Stimulated activated CD8-positive, alpha-beta memory T cell treated with anti-CD3 and anti-CD28 coated beads, Interleukin-4, amount 100 ng/mL, for 4 hours (primary cell): ENCODE measurements at places on chromosomes 3 and 15.

GRCh38 chr15:41988896-41989572, 16.7 kb upstream of the EHD4 start:
- DNase-seq: no peak

- DNase-seq: no peak
Measured at GRCh38 chr3:23175341-23176083, 27.6 kb upstream of the UBE2E2 start.

- no peak for DNase-seq
Measured at GRCh38 chr3:156915372-156915771, 89.2 kb downstream of the LEKR1 start.

GRCh38 chr15:75361361-75361988, 6.9 kb downstream of the MAN2C1 start:
- DNase-seq: no peak

GRCh38 chr3:177150970-177151627, 46.2 kb downstream of the TBL1XR1 start:
- DNase-seq: no peak

DNA sequence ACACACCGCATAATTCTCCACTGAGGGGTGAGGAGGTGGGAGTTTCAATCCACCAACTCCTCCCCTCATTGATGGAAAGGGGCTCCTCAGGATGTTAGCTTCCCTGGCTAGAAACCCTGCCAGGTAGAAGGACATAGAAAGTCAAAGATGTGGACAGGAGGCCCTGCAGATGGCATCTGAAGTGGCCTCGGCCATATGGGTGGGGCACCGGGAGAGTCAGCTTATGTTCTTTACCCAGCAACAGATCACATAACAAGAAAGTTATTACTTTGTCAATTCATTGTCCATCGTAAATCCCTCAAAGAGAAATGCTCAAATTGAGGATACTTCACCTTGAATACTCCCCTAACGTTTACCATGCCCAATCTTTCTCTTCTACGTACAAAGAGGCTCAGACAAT, 97.3 kb upstream of the ARHGEF3 start:
- no peak for DNase-seq

- DNase-seq: no peak
Measured at GRCh38 chr15:40347559-40348473, 3.0 kb upstream of the PHGR1 start.

- no peak for DNase-seq
Measured at GRCh38 chr3:180973543-180973942, 16.0 kb downstream of the DNAJC19 start.

DNA sequence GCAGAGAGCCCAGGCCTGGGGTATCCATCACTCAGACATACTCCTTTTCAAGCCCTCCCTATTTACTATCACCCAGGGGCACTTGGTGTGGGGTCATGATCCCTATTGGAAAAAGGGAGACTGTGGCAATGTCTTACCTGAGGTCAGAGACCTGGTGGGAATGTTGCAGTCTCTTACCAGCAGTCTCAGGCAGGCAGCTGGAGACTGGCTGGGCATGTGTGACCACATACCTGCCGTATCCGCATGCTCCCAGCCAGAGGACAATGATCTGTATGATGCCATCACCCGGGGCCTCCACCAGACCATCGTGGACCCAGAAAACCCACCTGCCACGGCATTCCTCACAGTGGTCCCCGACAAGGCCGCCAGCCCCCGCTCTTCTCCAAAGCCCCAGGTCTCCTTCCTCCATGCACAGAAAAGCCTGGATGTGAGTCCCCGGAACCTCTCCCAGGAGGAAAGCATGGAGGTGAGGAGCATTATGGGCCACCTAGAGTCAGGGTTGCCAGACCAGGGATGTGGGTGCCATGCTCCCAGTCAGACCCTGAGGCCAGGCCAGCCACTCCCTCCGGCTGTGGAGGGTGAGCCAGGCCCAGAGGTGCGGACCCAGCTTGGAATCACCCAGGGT, 5.9 kb downstream of the SH2D7 start:
- no peak for DNase-seq

DNA sequence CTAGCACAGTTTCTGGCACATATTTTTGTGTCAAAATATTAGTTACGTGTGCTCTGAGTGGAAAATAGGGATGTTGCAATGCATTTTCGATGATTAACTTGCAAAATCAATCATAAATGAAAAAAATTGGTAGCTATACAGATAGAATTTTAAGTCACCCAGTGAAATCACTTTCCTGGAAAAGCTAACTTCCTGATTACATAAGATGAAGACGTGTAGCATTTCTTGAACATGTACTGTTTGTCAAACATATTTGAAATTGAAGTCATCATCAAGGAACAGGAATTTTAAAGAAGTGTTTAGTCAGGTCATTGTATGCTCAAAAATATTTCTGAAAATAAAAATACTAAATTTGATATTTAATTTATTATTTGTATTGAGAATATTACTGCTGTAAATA, 977.7 kb downstream of the PLOD2 start:
- no peak for DNase-seq

- no peak for DNase-seq
Measured at GRCh38 chr15:41561104-41561776, 2.2 kb downstream of the TYRO3 start.

GRCh38 chr3:134929976-134930375, 134.9 kb downstream of the EPHB1 start:
- no peak for DNase-seq

DNA sequence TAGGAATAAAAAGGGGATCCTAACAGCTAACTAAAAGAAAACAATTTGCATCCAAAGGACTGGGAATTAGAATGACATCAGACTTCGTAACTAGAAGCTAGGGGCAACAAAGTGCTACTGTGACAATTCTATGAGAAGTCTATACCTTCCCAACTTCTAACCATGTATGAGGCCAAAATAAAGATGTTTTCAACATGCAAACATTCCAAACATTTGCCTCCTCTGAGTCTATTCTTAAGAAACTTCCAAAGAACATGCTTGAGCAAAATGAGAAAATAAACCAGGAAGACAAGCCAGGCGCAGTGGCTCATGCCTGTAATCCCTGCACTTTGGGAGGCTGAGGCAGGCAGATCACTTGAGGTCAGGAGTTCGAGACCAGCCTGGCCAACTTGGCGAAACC, 13.1 kb upstream of the RNF7 start:
- no peak for DNase-seq

GRCh38 chr3:174859114-174859735, at the start of gene NAALADL2:
Gene NAALADL2 (plus strand): TSS chr3:174859334.
- DNase-seq: no peak

DNA sequence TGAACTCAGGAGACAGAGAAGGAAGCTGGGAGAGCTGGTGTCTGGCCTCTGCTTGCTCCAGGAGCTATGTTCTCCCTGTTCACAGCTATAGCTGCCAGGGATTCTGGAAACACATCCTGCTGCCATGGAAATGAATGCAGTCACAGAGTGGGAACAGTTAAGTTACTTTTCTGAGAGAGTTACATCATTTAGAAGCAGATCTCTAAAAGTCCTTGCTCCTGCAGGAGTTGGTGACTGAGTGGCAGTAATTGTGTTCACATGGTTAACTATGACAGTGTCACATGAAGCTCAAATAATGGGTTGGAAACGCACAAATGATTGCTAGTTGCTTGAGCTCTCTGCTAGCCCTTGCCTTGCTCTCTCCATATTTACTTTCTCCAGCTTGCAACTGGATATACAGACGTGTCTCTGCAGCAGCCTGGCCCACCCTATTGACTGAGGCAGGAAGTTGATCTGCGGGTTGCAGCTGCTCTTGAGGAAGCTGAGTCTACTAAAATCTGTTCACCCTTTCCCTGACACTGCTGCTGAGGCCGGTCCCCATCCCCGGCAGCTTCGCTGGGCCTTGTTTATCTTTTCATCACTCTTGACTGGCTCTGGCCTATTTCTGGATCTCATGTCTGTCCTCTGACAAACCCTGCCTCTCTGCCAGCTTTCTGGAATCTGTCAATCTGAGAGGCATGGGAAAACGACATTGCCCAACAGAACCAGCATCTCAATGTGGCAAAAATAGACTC, 16.7 kb upstream of the ISLR start:
- DNase-seq: no peak

GRCh38 chr3:32002561-32003368, 21.2 kb downstream of the ZNF860 start:
- DNase-seq: no peak

- no peak for DNase-seq
Measured at GRCh38 chr15:49286649-49287404, 116.8 kb downstream of the GALK2 start.

GRCh38 chr3:105988540-105989212, 119.9 kb upstream of the CBLB start:
- no peak for DNase-seq

- no peak for DNase-seq
Measured at GRCh38 chr15:40927873-40928806, 1.0 kb upstream of the DLL4 start.

GRCh38 chr3:72446218-72447058, 401.8 kb downstream of the SHQ1 start:
- no peak for DNase-seq

DNA sequence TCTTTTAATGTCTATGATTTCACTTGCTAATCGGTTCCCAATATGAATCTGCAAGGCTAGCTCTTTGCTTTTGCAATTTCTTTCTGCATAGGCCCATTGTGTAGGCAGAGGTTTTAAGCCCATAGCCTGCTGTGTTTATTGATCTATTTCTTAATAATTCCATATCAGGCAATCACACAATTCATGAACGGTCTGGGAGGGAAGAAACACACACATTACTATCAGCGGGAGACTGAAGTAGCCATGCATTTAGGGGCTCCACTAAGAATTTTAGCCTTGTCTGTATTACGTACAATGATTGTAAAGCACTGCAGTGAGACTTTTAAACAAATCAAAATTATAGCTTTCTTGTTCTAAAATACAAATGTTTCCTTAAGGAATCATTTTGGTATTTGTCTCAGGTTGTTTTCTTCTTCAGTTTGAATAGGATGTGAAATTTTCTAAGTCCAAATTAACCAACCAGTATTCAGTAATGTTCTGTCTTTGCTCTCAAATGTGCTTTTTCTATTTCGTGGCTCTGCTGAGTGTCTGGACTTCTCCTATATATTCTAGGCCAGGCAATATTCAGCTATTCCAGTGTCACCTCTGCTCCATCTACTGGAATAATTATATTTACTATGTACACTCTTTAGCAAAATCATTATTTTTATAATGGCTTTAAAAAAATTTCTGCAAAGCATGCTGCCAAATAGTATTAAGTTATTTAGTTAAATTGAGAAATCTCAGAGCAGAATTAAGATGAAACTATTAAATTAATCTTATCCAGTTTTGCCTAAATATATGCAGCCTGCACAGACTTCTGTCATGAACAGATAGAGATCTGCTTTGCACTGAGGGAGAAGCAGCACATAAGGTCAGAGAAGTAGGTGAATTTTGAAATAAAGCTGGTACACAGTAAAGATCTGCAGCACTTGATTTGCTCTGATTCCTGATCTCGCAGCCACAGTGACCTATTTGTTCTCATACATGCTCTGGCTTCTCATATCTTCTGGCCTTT, 103.0 kb upstream of the NAALADL2 start:
- DNase-seq: no peak

GRCh38 chr3:195011231-195011834, 259.6 kb downstream of the XXYLT1 start:
- DNase-seq: no peak

DNA sequence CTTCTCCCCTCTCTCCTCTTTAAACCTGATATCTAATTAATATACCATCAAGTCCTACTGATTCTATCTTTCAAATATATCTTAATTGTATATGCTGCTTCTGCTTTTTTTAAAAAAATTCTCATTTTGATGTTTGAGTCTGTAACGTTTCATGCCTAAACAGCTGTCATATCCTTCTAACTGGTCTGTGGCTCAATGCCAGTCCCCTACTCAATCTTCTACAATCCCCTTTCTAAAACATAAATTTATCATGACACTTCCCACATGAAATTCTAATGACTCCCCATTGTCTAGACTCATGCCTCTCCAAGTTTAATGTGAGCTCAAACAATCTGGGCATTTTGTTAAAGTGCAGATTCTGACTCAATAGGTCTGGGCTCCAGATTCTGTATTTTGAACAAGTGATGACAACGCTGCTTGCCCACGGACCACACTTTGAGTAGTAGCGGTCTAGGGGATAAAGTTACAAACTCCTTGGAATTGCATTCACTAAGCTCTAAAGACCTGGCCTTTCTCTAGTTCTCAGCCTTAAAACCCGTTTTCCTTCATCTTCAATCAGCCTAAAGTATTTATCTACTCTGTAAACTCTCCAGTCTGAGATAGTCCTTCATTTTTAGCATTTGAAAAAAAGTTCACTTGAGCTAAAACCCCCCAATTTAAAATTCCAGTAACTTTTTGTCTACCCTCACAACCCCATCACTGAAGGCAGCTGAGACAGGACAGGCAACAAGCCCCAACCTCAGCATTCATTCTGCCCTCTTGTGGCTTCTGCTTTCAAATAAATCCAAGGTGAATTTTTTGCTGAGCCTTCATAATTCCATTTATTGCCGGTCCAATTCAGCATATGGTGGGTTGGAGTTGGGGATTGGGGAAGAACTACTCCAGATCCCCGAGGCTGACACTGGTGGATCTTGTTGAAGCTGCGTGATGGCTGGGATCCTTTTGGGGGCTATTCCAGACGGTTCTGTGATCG, 88.1 kb upstream of the THRB start:
- no peak for DNase-seq

DNA sequence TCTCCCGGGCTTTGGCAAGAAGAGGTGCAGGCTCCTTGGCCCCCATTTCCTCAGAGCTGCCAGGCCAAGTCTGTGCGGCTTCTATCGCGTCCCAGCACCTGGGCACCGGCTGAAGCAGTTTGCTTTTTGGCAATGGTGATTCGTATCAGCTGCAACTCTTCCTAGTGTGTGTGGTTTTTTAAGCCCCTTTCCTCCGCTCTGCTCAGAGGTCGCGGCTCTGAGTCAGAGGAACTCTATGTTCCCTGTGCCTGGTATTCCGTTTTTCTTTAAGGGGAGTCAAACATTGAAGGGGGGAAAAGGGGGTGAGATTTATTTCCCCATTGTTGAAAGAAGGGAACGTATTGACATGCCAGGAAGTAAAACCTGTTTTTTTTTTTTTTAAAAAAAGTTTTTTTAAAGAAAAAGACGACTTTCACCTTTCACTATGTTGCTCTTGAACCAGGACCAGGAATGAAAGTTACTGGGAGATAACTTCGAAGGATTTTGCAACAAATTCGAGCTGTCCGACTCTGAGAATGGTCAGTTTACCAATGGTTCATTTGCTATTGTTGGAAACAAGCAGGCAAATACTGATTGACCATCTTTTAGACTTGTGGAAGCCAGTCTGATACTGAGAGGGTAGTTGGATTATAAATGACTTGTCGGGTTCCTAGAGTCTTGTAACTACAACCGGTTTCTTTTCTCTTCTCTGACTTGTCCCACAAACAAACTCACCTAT, 1.1 kb downstream of the ARMC8 start:
- no peak for DNase-seq

GRCh38 chr3:163159306-163159705, 1662.7 kb downstream of the OTOL1 start:
- DNase-seq: no peak
